T-helper 2 cell (primary cell): ENCODE measurements at places on chromosomes 6 and 20.

DNA sequence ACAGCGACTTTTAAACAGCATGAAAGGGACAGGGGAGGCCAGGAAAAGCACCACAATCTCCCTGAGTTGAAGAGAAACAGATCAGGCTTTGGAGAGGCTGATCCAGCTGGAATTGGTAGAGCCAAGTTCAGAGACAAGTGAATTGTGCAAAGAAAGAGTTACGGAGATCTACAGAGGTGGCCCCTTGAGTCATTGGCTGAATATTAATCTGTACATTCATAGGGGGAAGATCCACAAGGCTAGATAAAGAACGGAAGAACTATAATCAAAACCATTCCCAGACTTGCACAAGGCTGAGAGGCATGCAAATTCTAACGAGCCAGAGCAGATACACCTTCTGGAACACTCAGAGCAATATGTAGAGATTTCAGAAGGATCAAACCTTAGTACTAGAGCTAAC lies 14.2 kb upstream of the FOXQ1 start:
- no peak for DNase-seq

- no peak for DNase-seq
These were observed 31.5 kb downstream of the SULF2 start for GRCh38 chr20:47753576-47754387.

DNA sequence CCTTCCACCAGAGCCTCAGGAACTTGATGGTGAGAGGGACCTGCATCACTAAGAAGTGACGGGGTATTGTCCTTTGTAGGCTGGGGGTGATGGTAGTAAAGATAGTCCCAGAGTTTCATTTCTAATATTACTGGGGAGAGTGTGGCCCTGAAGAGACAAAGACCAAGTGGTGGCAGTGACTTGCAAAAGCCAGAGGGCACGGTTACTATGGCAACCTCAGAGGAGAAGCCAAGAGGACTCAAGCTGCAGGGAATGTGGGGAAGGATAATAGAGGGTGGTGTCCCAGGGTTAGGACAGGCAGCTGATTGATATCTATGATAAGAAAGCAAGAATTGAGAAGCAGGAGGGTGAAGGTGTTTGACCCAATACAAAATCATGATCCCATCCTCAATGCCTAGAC lies 42.5 kb downstream of the HLA-G start:
- DNase-seq, result no peak

GRCh38 chr6:163187201-163187600 lies 227.3 kb upstream of the QKI start:
- DNase-seq, result no peak

DNA sequence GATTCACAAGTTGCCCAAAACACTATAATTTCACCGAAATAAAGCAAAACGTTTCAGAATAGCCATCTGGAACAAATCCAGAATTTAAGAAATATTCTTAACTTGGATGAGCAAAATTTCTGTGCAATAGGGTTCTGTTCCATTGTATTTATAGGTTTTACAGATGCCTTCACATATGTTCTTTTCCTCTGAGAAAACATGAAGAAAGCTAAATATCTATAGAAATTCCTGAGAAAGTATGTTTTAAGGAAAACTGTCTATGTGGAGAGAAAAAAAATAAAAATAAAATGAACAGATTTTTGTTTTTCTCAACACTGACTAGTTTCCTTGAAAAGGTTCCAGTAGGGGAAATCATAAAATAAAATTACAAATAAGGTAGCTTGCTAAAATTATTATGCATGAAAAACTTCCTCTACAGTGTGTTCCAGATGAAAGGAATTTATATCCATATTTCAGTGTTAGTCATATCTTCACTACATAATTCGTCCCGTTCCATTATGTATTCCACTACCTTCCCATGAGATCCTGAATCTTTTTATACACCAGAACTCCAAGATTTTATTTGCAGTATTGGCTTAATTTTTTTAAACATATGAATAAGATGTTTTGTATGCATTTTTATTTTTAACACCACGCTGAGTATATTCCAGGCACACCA lies 42.4 kb upstream of the TMX4 start:
- DNase-seq, result no peak

- no peak for DNase-seq
These were observed 243.3 kb downstream of the ADGRG6 start for GRCh38 chr6:142545147-142545546.

DNA sequence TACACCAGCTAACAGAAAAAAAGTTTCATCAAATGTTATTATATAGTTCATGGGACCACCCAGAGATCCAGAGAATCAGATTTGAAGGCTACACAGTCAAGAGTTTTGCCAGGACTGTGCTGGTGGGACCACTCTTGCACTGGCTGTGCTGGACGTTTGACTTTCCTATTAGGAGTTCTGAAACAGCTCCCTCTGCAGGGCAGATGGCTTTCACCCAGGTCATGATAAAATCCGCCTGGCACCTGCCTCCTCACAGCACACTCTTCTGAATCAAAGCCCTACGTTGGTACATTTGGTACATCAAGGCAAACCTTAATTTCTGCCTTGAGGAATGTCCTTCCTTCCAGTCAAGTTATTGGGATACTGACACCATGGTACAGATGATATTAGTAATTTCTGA lies 302.1 kb downstream of the ZNF217 start:
- DNase-seq, result no peak

DNA sequence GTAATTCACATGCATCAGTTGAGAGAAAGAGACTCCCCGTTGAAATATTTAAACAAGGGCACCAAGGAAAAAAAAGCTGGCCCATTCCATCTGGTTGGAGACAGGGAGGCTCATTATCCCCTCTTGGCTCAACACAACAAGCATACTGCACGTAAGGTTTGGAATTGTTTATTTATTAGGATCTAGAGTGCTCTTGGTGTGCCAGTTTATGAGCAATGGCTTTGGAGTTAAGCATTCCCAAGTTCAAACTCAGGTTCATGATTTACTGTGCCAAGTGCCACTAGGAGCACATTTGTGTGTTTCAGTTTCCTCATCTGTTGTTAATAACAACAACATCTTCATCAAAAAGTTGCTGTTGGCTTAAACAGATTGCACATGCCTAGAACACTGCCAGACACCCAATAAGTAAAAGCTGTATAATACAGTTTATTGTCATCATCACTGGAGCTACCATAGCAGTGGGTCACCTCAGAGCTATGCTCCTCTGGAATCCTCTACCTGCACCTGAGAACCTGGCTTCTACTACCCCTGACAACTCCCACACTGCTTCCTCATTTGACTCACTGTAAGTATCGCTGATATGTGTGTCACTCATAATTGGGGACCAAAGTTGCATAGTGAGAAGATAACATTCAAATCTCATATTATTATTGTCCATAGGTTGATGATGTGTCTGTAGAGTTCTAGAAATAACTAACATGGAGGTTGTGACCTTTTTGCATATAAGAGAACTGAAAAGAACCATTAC lies 5.4 kb downstream of the SLC17A3 start:
- no peak for DNase-seq

DNA sequence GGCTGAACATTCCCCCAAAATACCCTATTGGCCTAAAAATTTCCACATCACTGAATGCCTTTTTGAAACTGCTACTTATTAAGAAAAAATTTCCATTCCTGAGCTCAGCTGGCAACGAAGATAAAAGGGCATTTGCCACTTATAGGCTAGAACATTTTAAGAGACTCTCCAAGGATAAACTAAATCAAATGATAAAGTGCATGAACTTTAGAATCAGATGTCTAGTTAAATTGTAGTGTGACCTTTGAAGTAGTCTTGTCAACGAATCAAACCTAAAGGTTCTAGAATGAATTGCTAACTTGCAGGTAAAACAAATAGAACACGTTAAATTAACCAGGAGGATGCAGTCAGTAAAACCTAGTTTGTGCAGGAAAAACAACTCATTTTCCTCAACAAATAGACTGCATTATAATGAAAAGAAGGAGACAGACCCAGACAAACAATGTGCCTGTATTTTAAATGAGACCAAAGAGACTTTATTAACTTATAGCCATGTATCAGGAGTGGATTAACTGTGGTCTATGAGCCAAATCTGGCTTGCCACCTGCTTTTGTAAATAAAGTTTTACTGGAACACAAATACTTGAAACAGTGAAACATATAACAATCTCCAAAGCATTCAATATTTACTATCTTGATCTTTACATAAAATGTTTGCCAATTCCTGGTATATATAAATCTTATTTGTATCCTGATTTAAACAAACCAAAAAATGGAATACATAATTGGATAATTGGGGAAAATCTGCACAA lies 184.4 kb downstream of the MEI4 start:
- DNase-seq, result no peak
